GM04503 (cell line): ENCODE measurements at places on chromosomes 3 and 15.

DNA sequence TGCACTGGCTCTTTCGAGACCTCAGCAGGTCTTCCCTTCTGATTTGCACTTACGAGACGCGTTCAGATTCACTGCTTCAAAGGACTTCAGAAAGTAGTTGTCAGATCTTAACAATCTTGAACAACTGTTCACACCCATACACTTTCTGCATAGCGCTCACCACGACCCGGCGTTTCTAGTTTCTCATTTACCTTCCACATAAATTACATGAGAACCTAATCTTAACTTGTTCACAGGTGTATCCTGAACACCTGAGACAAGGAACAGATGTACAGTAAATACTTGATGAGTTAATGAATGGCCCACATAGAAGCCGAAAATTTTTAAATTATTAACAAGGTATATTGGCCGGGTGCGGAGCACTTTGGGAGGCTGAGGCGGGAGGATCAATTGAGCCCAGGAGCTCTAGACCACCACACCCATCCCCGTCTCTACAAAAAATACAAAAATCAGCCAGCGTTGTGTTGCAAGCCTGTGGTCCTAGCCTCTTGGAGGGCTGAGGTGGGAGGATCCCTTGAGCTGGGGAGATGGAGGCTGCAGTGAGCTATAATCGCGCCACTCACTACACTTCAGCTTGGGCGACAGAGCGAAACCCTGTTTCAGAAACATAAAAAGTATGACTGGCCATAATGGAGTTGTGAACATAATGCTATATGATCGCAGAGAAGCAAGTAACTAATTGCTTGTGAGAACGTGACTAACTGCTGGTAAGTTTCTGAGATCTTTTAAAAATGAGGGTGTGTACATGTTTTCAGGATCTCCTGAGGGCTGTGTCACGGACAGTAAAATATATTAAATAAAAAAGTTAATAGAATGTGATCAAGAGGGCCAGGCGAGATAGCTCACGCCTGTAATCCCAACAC lies 984 bp upstream of the SMARCC1 start:
- no peak for DNase-seq

DNA sequence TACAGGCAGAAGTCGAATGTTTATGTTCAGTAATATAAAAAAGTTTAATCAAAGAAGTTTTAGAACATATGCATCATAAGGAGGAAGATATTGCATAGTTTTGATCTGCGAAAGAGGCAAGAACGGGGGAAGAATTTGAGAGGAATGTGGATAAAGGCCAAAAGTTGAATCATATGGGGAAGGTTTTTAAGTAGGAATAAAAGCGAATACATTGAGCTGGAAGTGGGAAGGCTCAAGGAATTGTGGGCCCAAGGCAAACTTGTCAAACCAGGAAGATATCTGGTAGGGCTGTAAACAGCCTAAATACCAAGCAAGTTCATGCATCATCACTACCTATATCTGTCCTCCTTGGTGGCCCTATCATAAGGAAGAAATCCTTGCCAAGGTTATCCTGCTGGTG lies 186.9 kb downstream of the MAGI1 start:
- DNase-seq, result no peak

- DNase-seq, result no peak
Observed at GRCh38 chr3:97949743-97950142, 22.5 kb downstream of the RIOX2 start.

GRCh38 chr3:27544372-27544865 lies 60.2 kb upstream of the SLC4A7 start:
- DNase-seq, result peak; percentile 75

DNA sequence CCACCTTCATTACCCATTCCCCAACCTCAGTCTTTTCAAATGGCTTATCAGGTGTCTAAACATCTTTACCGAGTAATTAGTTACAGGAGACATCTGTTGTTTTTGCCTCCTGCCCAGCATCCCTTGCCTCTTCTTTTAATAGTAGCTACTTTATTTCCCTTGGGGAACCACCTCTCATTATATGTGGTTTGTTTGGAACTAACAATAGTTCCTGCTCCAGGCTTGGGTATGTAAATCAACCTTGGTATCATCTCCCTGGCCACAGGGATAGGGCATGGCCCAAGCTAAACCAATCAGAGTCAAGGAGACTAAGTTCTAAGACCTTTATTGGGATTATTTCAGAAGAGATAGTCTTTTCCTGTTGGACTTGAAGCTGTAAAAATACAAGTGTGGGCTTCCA lies 76.6 kb downstream of the ETV5 start:
- no peak for DNase-seq

DNA sequence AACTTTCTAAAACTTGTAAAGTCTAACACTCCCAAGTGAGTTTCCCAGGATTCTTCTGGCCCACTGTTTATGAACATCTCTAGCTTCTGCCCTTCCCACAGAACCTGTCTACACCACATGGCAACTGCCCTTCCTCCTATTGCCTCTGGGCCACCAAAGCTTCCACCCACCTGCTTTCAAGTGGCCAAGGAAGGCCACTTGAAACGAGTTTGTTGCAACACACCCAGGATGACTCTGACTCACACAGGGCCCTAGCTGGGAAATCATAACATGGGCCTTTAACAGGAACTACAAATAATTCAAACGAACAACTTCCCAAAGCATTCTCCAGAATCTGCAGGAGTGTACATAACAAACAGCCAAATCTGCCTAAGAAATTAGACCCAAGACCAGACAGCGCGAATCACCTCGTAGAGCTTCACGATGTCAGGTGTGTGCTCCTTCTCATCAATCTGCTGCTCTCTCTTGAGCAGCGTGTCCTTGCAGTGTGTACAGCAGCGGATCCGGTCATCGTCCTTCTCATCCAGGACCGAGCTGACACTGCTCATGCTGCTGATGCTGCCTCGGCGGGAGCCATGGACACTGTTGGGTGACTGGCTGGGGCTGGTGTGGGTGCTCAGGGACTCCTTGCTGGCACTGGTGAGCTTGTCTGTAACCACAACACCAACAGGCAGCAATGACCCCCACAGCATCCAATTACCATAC lies 16.8 kb downstream of the RBSN start:
- DNase-seq, result no peak

DNA sequence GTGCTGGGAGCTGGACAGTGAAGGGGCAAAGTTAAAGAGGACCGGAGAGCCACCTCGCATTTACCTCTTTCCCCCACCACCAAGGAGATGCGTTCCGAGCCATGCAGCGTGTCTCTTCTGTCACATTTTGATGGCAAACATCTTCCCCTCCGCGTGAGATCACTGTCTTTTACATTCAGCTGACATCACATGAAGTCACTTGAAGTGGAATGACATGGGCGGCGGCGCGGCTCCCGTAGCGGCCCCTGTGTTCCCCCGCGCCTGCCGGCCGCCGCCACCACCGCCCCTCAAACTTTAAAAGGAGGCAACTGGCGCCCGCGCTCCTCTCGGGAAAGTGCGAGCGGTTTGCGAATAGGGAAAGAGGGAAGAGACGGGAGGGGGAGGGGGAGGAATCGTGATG lies at the start of gene FEZF2:
FEZF2 (minus strand) TSS at position 336 of the 400 bp plus-strand sequence. CDS start 682 bp downstream, outside the sequence.
- no peak for DNase-seq

- no peak for DNase-seq
Observed at GRCh38 chr3:122318620-122319019, 6.4 kb upstream of the CSTA start.

- DNase-seq, result no peak
Observed at GRCh38 chr3:143083781-143084180, 35.8 kb upstream of the CHST2 start.

DNA sequence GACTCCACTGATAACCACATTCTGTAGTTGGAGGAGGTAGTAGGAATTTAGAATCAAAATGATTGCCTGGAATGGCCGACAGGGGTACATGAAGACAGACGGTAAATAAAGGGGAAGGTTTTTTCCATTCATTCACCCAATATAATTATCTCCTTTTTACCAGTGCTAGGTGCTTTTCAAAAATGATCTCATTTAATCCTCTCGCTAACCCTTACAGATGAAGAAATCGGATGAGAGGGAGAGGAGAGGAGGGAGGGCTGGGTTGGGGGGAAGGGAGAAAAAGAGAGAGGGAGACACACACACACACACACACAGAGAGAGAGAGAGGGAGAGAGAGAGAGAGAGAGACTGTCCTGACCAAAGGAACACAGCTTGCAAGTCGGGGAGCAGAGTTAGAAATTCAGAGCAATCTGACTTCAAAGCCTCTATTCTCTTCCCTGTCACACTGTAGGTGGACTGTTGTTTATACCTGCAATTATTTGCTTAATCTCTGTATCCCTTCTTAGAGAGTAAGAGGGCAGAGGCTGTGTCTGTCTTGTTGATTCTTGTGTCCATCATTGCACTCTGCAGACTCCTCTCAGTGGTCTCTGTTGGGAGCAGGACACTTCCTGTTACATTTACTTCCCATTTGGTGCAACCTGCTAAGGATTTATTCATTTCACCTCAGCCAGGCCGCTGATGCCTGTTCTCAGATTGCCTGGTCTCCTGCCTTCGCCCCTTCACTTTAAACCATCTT lies 18.7 kb upstream of the PAQR9 start:
- no peak for DNase-seq
